ENCODE measurements at places on chromosomes 2 and 18.

GRCh38 chr18:23922939-23923338 lies 91.6 kb upstream of the TTC39C start:
- no peak for DNase-seq

- no peak for DNase-seq
Observed at GRCh38 chr2:122029456-122029855, 274.0 kb downstream of the TSN start.

- peak; percentile 81 for DNase-seq
Observed at GRCh38 chr2:8525582-8526402, 156.1 kb upstream of the ID2 start.

GRCh38 chr2:138071720-138072719 lies 107.7 kb downstream of the HNMT start:
- DNase-seq = peak; percentile 52

DNA sequence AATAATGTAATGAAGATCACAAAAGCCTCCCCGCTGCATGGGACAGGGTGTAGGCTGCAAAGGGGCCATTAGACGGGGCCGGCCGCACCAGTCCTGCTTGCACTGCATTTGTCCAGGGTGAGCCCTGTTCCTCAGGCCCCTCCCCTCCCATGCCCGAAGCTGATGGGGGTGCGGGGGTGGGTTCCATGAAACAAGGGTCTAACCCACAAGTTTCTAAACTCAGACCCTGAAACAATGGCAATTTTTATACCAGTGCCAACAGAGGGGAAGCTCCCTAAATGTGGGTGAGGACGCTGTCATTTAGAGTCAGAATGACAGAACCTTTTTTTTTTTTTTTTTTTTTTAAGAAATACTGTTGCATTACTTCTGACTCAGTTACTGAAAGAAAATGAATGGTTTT lies 39.7 kb downstream of the HS6ST1 start:
- DNase-seq = no peak

GRCh38 chr2:12612671-12613070 lies 104.1 kb upstream of the TRIB2 start:
- DNase-seq = no peak
